Mesenteric fat pad (tissue), 1 donor: ENCODE measurements at places on chromosomes 2 and 18. TPM values are rescaled to one million over a fixed set of nuclear protein-coding genes. Genes with fewer than 3 reads are reported as not detected.

COL3A1 gene
- 351 TPM for total RNA-seq

CGREF1 gene
- total RNA-seq, result 11.0 TPM

MGAT5 gene
- 37.5 TPM for total RNA-seq

UGT1A3 gene
- not detected for total RNA-seq

PRKD3 gene
- 35.1 TPM for total RNA-seq

TANC1 gene
- total RNA-seq, result 27.9 TPM

EFR3B gene
- total RNA-seq, result 2.0 TPM

GPR17 gene
- total RNA-seq, result not detected

MYO5B gene
- 1.6 TPM for total RNA-seq

CABLES1 gene
- total RNA-seq, result 57.0 TPM

SCG2 gene
- 0.19 TPM for total RNA-seq

GCG gene
- total RNA-seq, result not detected

CPO gene
- 0.84 TPM for total RNA-seq

CEP192 gene
- total RNA-seq, result 13.5 TPM

TCF23 gene
- 0.48 TPM for total RNA-seq

ANKRD29 gene
- 11.9 TPM for total RNA-seq

HOXD9 gene
- 6.1 TPM for total RNA-seq

SPC25 gene
- total RNA-seq, result 0.32 TPM

GNAL gene
- 7.4 TPM for total RNA-seq

ASAP2 gene
- 22.9 TPM for total RNA-seq

ZNF24 gene
- total RNA-seq, result 39.8 TPM

POTEC gene
- not detected for total RNA-seq

MOGAT1 gene
- total RNA-seq, result 0.74 TPM

CRYBA2 gene
- total RNA-seq, result not detected

GLI2 gene
- total RNA-seq, result 4.1 TPM

XIRP2 gene
- not detected for total RNA-seq

ALLC gene
- total RNA-seq, result not detected

SULT1C4 gene
- total RNA-seq, result 2.1 TPM

CDC42EP3 gene
- total RNA-seq, result 47.6 TPM

SGO2 gene
- 1.5 TPM for total RNA-seq

PAPOLG gene
- total RNA-seq, result 10.7 TPM

KLHL29 gene
- total RNA-seq, result 23.6 TPM

TTC27 gene
- total RNA-seq, result 19.1 TPM

M1AP gene
- total RNA-seq, result 0.32 TPM

ROCK2 gene
- total RNA-seq, result 456 TPM

SNORC gene
- 0.64 TPM for total RNA-seq

KCNJ3 gene
- total RNA-seq, result not detected

CTLA4 gene
- total RNA-seq, result 0.64 TPM

ARHGEF33 gene
- 0.35 TPM for total RNA-seq

HOXD13 gene
- 1.1 TPM for total RNA-seq

FZD7 gene
- 7.8 TPM for total RNA-seq
